ENCODE measurements at places on chromosomes 2 and 18. TPM values are rescaled to one million over a fixed set of nuclear protein-coding genes. Genes with fewer than 3 reads are reported as not detected.

Gene ZNF512
- polyA plus RNA-seq = 87.2 TPM

DNA sequence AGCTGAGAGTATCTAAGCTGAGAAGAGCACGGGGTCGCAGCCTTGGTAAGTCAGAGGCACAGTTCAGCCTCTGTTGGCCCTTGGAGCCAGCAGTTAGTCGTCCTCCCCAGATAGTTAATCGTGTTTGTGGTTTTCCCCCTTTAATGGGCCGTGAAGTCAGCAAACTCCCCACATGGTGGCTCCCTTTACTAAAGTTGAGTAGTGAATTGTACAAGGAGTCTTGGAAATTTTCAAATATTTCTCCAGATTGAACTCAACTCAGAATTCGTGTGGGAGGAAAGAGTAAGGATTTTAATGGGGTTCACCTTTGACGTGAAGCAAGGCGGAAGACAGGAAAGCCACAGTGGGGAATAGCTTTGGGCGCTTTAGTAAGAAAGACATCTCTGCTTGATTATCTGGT lies 2.4 kb upstream of the ADCYAP1 start:
- DNase-seq = no peak

DNA sequence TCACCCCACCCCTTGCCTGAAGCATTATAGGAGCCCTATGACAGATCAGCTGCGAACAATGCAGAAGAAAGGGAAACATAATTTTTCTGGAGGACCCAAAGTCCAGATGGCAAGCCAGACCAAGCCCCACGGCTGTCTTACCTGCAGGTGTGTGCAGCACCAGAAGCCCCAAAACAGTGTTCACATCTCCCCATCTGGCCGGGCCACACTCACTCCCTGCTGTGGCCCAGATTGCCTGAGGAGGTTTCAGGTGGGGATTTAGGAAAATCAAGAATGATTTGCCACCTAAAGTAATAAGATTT lies 11.7 kb upstream of the STK17B start:
- no peak for DNase-seq

Gene OTX1
- polyA plus RNA-seq = 0.04 TPM

Gene NT5DC4
- polyA plus RNA-seq = 0.06 TPM

Gene SLC5A7
- polyA plus RNA-seq = 0.10 TPM

- no peak for DNase-seq
Observed at GRCh38 chr2:42430188-42430587, 63.6 kb downstream of the KCNG3 start.

- no peak for DNase-seq
Observed at GRCh38 chr2:98356729-98357128, 10.5 kb downstream of the CNGA3 start.

DNA sequence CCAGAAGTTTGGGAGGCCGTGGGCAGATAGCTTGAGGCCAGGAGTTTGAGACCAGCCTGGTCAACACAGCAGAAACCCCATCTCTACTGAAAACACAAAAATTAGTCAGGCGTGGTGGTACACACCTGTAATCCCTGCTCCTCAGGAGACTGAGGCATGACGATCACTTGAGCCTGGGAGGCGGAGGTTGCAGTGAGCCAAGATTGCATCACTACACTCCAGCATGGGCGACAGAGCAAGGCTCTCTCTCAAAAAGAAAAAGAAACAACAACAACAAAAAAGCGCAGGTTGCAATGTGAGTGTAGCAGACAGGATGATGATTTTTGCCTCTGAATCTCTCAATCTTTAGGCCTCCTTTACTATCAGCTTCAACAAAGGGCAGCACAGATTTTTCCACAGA lies 2.7 kb upstream of the USP14 start:
- no peak for DNase-seq

- no peak for DNase-seq
Observed at GRCh38 chr2:38873763-38874162, 2.0 kb downstream of the DHX57 start.

Gene ADCYAP1
- polyA plus RNA-seq = 0.08 TPM

Gene SRD5A2
- polyA plus RNA-seq = 0.73 TPM

Measured in right lung (tissue), 10 donors.